Left cardiac atrium (tissue), 4 donors: ENCODE measurements at places on chromosomes 2 and 18. TPM values are rescaled to one million over a fixed set of nuclear protein-coding genes. Genes with fewer than 3 reads are reported as not detected.

- no peak for DNase-seq
Measured at GRCh38 chr2:13227578-13227977, 510.8 kb downstream of the TRIB2 start.

- no peak for DNase-seq
Measured at GRCh38 chr2:25430556-25430955, 88.8 kb upstream of the DNMT3A start.

DNA sequence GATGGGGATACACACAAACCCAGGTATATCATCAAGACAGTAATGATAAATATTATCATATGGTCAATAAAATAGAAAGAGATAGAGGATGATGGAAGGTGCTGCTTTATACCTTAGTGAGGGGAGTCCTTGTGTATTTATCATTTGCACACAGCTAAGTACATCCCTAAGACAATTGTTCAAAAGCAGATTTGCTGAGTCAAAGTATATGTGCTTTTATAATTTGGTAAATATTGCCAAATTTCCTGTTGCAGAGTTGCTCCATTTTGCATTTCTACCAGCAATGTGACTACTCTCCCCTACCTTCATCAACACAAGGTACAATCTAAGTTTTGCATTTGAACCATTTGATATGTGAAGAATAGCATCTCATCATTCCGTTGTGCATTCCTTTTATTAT lies 22.6 kb upstream of the PLEK start:
- DNase-seq: no peak

- DNase-seq: no peak
Measured at GRCh38 chr2:227783404-227784138, 30.1 kb upstream of the CCL20 start.

DNA sequence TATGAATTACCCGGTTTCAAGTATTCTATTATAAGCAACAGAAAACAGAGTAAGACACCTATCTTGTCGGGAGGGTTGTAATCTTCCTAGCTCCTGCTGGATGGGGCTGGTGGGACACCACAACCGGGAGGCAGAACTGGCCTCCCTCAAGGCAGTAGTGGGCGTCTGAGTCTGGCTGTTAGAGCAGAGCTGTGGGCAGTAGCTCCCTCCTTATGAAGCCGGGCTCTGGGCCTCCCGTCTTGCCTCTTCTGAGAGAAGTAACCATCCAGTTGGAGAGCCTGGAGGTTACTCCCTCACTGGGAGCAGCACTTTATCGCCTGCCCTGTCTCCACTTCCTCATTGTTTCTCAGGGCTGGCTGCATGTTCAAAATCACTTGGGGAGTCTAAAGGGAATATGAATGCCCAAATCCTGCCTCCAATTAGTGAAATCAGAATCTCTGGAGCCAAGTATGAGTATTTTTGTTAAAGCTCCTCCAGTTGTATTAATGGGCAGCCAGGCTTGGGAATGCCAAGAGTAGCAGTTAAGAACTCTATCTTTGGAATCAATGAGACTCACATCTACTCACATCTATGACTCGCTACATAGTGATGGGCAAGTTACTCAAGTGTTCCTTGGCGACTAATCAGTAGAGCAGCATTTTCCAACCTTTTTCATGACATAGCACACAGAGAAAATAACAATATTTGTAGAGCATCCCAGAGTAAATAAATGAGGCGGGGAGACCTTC lies 27.3 kb upstream of the NRP2 start:
- DNase-seq: no peak

CCBE1 gene
- 1.2 TPM for total RNA-seq
